ENCODE measurements at places on chromosomes 6 and 20. TPM values are rescaled to one million over a fixed set of nuclear protein-coding genes. Genes with fewer than 3 reads are reported as not detected.

DNA sequence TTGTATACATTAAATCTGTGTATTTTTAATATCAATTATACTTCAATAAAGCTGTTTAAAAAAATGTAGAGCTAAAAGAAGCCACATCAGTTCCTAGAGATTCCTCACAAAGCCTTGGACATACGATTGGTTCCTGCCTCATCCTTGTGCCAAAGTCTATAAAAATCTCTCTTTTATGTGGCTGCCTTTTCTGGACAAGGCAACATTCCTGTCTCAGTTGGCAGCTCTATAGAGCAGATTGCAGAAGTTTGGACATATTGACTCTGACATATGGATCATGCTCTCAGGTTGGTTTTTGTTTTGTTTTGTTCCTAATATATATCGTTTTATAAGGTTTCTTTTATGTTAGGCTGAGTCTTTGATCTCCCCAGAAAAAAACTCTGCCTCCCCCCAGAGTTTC, 148.9 kb downstream of the MAFB start:
- H3K36me3 ChIP-seq: no peaks in the 10 kb centered on the region
- no peaks in the 10 kb centered on the region for H3K27me3 ChIP-seq
- no peak overlapping the region for H3K4me3 ChIP-seq
- no peak overlapping the region for H3K27ac ChIP-seq
- H3K4me1 ChIP-seq: peaks cover 9% of the 10 kb centered on the region
- no peak for DNase-seq

PRICKLE4 gene
- total RNA-seq: 3.1 TPM

DNA sequence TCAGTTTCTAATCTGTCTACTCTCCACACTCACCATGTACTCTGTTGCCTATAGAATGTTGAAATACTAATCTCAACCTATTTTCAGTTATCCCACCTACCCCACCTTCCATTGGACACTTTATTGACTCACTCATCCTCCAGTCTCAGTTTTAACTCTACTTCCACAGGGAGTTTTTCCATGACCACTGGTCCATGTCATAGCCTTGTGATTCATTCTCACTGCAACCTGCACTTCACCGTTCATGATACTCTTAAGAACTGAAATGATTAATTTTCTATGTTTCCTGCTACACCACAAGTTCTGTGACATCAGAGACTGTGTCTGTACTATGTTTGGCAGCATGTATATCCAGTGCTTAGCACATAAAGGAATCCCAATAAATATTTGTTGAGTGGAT, 122.8 kb upstream of the HSF2 start:
- no peak overlapping the region for H3K27ac ChIP-seq
- no peak for DNase-seq
- no peaks in the 10 kb centered on the region for H3K4me1 ChIP-seq
- H3K27me3 ChIP-seq: no peaks in the 10 kb centered on the region
- no peaks in the 10 kb centered on the region for H3K36me3 ChIP-seq

TAAR2 gene
- not detected for total RNA-seq

GRCh38 chr6:21588481-21589351, 4.8 kb upstream of the SOX4 start:
- no peak for DNase-seq
- peak overlapping the region; percentile 8 for H3K27ac ChIP-seq
- H3K4me3 ChIP-seq: peak overlapping the region; percentile 71
- H3K27me3 ChIP-seq: no peaks in the 10 kb centered on the region

GRCh38 chr6:6942091-6942490, 165.7 kb upstream of the RREB1 start:
- H3K36me3 ChIP-seq: no peaks in the 10 kb centered on the region
- H3K4me3 ChIP-seq: no peak overlapping the region
- H3K27me3 ChIP-seq: no peaks in the 10 kb centered on the region
- H3K4me1 ChIP-seq: no peaks in the 10 kb centered on the region

DNA sequence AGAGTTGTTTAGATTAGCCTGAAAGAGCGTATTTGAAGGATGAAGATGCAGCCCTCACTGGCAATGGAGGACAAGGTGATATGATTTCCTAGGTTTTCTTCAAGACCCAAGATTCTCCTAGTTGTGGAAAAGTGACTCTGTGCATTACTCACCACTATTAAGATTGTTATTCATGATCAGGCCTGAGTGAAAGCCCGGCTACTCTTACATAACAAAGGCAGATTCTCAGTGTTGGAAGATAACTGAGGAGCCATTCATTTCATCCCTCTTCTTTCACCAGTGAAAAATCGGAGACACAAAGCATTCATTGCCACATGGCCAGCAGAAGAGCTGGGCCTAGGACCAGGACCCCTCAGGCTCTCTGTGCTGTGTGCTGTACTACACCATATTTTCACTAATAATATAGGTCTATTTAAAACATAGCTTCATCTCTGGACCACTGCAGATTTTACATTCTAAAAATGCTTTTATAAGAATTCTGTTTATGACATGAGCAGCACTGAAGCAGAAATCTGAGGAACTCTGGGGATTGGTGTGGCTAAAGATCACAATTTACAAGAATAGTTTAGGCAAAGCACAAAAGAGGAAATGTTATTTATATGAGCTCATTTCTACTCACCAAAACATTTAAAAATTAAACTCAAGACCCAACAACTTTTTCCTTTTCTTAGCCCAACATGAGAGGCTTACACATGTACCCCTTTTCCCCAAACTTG, 181.9 kb upstream of the CCN2 start:
- no peaks in the 10 kb centered on the region for H3K27me3 ChIP-seq
- no peak overlapping the region for H3K27ac ChIP-seq
- no peak overlapping the region for H3K4me3 ChIP-seq
- no peaks in the 10 kb centered on the region for H3K4me1 ChIP-seq
- no peak for DNase-seq

DNA sequence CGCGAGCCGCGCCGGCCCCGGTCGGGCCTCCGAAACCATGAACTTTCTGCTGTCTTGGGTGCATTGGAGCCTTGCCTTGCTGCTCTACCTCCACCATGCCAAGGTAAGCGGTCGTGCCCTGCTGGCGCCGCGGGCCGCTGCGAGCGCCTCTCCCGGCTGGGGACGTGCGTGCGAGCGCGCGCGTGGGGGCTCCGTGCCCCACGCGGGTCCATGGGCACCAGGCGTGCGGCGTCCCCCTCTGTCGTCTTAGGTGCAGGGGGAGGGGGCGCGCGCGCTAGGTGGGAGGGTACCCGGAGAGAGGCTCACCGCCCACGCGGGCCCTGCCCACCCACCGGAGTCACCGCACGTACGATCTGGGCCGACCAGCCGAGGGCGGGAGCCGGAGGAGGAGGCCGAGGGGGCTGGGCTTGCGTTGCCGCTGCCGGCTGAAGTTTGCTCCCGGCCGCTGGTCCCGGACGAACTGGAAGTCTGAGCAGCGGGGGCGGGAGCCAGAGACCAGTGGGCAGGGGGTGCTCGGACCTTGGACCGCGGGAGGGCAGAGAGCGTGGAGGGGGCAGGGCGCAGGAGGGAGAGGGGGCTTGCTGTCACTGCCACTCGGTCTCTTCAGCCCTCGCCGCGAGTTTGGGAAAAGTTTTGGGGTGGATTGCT, 1.3 kb downstream of the VEGFA start:
- H3K27me3 ChIP-seq: no peaks in the 10 kb centered on the region
- peaks cover 54% of the 10 kb centered on the region for H3K4me1 ChIP-seq

CALHM6 gene
- 2.6 TPM for total RNA-seq

TTK gene
- total RNA-seq: 0.22 TPM

GLP1R gene
- total RNA-seq: not detected

DNA sequence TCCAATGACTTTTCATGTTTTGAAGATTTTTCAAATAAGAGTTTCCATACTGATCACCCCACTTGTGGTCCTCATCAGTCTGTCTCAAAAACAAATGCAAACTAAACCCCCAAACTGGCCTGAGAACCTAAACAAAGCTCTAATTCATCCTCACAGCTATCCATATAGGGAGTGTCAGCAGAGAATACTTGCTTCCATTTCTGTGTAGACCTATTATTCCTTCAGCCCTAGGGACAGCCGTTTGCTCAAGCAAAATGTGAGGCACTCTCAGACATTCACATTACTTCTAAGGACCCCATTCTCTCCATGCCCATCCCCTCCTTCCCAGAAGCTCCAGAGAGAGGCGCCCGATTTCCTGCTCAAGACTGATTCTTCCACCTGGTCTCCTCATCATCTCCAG, 24.6 kb downstream of the DNAAF9 start:
- no peaks in the 10 kb centered on the region for H3K4me1 ChIP-seq
- no peaks in the 10 kb centered on the region for H3K36me3 ChIP-seq
- DNase-seq: no peak
- no peak overlapping the region for H3K27ac ChIP-seq

- H3K27me3 ChIP-seq: no peaks in the 10 kb centered on the region
- H3K36me3 ChIP-seq: no peaks in the 10 kb centered on the region
- H3K4me3 ChIP-seq: no peak overlapping the region
- H3K4me1 ChIP-seq: peaks cover 7% of the 10 kb centered on the region
- no peak for DNase-seq
Observed at GRCh38 chr6:2028457-2029038, 216.9 kb downstream of the GMDS start.

RPS10 gene
- 392 TPM for total RNA-seq

SPATS1 gene
- total RNA-seq: not detected

NFATC2 gene
- 4.2 TPM for total RNA-seq

GRCh38 chr6:130593948-130594347, 228.1 kb downstream of the TMEM200A start:
- no peak overlapping the region for H3K27ac ChIP-seq
- no peaks in the 10 kb centered on the region for H3K36me3 ChIP-seq
- no peak overlapping the region for H3K4me3 ChIP-seq
- no peaks in the 10 kb centered on the region for H3K27me3 ChIP-seq
- H3K4me1 ChIP-seq: no peaks in the 10 kb centered on the region
- no peak for DNase-seq

GRCh38 chr6:2986722-2987221, 12.9 kb upstream of the NQO2 start:
- DNase-seq: no peak
- H3K36me3 ChIP-seq: no peaks in the 10 kb centered on the region
- H3K27me3 ChIP-seq: no peaks in the 10 kb centered on the region
- H3K27ac ChIP-seq: no peak overlapping the region
- H3K4me3 ChIP-seq: no peak overlapping the region
- H3K4me1 ChIP-seq: peaks cover 6% of the 10 kb centered on the region

- no peak overlapping the region for H3K27ac ChIP-seq
- H3K4me3 ChIP-seq: no peak overlapping the region
- H3K36me3 ChIP-seq: no peaks in the 10 kb centered on the region
- DNase-seq: no peak
Observed at GRCh38 chr6:3518356-3519190, 61.7 kb upstream of the SLC22A23 start.

ARFGEF3 gene
- total RNA-seq: 0.37 TPM

ENPP4 gene
- total RNA-seq: 6.1 TPM

RWDD2A gene
- total RNA-seq: 1.9 TPM

METTL24 gene
- 1.0 TPM for total RNA-seq

- no peak overlapping the region for H3K4me3 ChIP-seq
- no peaks in the 10 kb centered on the region for H3K36me3 ChIP-seq
- H3K27me3 ChIP-seq: no peaks in the 10 kb centered on the region
- DNase-seq: peak; percentile 90
Observed at GRCh38 chr20:48697845-48698491, 129.8 kb downstream of the PREX1 start.

DNA sequence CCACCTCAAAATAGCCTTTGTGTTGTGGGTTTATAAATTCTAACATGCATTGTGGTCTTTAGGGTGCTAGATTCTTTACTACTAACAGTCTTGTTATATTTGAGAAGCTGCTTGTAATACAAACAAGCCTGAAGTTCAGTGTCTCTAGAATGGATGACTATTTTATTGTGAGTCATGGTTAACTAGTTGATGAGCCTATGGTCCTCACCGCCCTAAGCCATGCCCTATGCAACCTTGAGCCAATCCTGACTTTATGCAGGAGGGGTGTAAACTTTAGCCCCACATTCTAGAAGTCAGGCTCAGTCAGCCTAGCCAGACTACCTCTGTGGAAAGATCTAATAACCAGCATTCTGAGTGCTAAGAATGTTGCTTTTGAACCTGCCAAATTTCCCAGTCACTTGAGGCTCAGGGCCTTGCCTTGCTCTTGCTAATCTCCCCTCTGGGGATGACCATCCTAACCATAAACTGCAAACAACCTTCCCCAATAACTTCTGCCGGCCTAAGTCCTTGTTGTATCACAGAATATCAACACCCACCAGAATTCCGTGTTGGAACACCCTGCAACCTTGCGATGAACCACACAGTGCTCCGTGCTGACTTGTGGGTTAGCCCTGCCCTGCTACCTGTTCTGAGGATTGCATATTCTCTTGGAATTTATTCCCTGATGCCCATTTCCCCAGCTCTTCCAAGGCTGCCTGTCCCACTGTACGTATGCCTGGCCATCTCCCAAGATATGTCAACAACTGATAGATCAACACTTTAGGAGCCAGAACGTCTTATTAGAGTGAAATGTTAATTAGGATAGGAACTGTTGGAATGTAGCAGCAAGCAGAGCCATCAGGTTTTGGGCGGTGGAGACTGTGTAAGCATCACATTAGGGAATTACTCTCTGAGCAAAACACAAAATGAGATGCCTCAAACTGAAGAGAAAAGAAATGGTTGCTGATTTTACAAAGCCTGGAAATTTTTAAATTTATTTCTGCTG, 71.7 kb upstream of the CEP85L start:
- H3K27me3 ChIP-seq: no peaks in the 10 kb centered on the region
- DNase-seq: no peak
- no peaks in the 10 kb centered on the region for H3K4me1 ChIP-seq
- H3K36me3 ChIP-seq: no peaks in the 10 kb centered on the region
- H3K27ac ChIP-seq: no peak overlapping the region

DNA sequence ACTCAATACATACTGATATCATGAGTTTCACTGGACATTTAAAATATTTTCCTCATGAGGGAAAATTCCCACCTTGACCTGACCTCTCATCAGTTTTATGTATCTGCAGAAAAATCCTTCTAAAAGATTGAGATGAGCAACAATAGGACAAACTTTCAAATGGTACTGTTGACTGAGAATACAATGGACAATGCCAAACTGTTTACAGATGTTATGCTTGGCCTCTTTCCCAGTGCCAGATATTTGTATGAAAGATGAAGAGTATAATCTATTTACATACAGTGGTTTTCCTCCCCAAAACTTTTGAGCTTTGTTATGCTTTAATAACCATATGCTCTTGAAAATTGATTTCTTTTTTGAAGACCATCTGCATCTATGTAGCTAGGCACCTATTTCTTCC, 245.1 kb upstream of the RSPO3 start:
- no peak overlapping the region for H3K27ac ChIP-seq
- no peak for DNase-seq
- no peaks in the 10 kb centered on the region for H3K4me1 ChIP-seq

- no peak for DNase-seq
- H3K4me1 ChIP-seq: no peaks in the 10 kb centered on the region
- no peak overlapping the region for H3K27ac ChIP-seq
- no peak overlapping the region for H3K4me3 ChIP-seq
Observed at GRCh38 chr6:110140650-110141049, 38.8 kb downstream of the WASF1 start.
